ENCODE measurements at places on chromosomes 2 and 18.
A peak's percentile ranks its signal among the peaks of the same experiment; 100 is the strongest.

DNA sequence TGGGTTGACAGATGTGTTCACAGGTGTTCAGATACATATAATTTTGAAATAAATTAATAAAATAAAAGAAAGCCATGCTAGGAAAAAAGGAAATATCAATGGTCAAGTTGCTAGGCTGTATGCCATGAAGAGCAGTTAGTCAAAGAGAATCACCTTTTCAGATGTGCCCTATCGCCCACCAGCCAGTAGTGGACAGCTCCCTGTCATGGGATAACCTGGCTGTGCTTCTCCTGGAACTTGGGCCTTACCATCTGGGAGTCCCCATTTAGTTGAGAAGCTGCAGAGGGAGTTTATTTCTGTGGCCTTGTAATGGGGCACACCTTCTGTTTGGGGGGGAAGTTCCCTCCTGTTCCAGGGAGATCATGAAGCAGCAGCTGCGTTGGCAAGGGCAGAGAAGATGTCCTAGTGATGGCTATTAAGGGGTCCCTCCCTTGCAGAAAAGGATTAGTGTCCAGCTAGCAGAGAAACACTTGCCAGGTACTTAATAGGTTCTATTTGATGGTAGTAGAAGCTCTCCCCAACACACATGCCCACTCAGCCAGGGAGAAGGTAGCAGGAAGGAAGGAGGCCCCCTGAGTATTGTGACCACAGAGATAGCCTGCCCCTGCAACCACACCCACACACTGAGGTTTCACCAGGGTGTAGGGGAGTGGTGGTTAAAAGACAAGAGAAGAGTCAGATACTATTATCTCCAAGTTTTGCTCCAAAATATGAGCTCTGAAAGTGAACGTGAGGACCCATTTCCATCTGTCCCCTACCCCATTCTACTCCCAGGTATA, 117.7 kb downstream of the B3GNT2 start:
- DNase-seq = peak; percentile 15

GRCh38 chr2:219182331-219183150, 4.5 kb downstream of the RETREG2 start:
- DNase-seq = no peak

DNA sequence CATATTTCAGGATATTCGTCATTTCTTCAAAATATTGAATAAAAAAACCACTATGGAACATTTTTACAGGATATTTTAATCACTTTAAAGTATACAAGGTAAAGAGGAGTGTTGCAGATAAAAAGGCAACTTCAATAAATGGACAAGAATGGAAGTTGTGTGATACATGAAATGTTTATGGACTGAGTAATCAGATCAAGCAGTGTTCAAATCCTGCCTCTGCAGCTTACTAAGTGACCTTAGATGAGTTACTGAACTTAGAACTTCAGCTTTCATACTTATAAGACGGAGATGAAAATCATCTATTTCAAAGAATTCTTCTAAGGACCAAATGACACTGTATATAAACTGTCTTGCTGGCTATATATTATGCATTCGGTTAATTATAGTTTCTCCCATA, 87.2 kb downstream of the LNPK start:
- DNase-seq = no peak

GRCh38 chr2:39497082-39497801, 60.2 kb upstream of the MAP4K3 start:
- DNase-seq = no peak

GRCh38 chr18:26456070-26456491, 92.3 kb downstream of the KCTD1 start:
- no peak for DNase-seq

- no peak for DNase-seq
Observed at GRCh38 chr18:71028285-71028762, 739.5 kb downstream of the SOCS6 start.

GRCh38 chr2:86477349-86477748, 36.2 kb downstream of the KDM3A start:
- DNase-seq = no peak

DNA sequence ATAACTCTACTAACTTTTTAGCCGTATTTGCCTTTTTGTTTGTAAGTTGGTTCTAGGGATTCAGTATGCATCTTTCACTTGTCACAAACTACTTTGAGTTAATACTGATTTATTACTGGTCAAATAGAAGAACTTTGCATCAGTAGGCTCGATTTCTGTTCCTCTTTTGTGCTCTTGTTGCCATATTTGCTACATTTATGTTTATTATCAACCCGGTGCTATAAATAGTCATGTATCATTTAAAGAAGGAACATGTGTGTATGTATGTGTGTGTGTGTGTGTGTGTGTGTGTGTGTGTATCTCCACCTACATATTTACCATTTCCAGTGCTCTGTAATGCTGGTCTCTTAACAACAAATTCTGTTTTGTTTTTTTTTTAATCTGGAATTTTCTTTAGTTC, 79.6 kb upstream of the B3GNT7 start:
- no peak for DNase-seq

GRCh38 chr2:235555371-235555770, 61.5 kb downstream of the AGAP1 start:
- no peak for DNase-seq

DNA sequence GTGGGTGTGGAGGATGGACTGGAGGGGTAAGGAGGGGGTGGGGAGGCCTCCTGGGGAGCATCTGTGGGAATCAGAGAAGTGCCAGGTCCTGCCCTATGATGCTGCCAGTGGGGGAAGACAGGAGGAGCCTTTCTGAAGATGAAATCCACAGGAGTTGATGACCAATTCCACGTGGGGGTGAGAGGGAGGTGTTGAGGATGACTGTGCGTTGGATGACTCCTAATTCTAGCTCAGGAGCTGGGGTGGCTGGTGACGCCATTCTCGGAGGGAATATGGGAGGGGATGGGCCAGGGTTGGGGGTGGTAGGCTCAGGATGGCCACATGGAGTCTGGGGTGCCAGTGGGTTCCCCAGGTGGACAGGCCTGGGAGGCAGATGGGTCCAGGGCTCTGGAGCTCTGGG, 32.3 kb downstream of the EMX1 start:
- no peak for DNase-seq

DNA sequence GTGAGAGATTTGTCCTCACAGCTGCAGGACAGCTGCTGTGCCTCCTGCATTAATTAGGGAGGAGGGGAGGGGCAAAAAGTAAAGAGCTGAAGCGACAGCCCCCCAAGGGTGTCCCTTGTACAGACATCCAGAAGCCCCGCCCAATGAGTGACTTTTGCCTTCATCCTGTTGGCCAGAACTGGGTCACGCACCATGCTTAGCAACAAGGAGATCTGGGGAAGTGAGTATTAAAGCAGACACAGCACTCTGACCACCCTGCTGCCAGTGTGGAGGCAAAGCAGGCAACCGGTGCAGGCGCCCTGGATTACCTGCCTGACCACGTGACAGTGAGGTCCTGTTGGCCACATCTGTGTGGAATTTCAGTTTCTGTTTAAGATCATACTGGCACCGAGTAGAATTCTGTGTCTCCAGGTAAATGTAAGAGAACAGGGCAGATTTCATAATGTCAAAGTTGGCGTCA, 21.5 kb upstream of the BIN1 start:
- no peak for DNase-seq

- DNase-seq = no peak
Observed at GRCh38 chr18:63001861-63002260, 286.5 kb downstream of the PHLPP1 start.

DNA sequence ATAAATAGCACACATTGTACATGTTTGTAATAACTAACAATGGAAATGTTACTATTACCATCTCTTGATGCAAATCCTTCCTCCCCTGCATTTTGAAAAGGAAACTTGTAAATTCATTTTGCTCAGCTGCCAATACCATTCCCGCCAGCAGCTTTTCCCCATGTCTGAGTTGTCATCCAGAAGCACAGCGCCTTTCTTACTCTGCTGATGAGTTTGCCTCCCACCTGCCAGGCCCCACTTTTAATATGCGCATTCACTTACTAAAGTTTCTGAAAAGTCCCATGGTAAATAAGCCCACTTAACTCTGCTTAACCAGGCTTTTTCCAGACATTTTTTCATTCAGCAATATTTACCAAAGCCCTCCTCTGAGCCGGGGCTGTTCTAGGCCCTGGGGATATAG, 3.9 kb downstream of the CHST10 start:
- no peak for DNase-seq

DNA sequence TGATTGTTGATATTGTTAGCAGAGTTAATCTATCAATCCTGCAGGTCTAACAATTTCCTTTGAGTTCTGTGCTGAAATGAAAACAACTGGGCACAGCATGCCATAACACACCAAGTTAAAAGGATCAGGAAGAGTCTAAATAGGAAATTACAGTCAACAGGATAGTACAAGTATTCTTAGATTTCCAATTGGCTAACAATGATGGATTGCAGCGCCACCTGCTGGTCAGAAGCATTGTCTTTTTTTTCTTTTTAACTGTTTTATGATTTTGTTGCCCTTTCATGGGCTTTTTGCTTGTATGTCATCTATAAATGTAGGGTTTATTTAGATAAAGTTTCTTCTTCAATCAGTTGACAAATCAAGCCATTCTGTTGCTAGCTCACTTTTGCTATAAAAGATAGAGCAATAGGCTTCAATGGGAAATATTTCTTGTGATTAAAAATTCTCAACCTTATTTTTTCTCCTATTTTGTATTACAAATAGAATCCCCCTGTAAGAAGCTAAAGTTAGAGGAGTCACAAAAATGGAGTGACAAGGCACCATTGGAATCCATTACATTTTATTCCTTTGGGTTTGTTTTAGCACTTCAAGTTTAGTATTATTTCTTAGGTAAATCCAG, 40.8 kb upstream of the RPRM start:
- DNase-seq = no peak

GRCh38 chr2:223901854-223902253, 43.3 kb downstream of the WDFY1 start:
- no peak for DNase-seq

DNA sequence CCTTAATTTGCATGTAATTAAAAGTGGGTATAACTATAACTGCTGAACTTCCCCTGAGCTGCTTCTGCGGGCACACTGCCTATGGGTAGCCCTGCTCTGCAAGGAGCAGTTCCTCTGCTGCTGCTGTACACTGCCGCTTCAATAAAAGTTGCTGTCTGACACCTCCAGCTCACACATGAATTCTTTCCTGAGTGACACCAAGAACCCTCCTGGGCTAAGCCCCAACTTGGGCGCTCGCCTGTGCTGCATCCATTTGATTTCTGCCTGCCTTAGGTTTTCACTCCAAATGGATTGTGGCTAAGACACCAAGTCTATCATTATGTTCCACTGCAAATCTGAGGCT, 215.7 kb downstream of the ANAPC1 start:
- DNase-seq = no peak

DNA sequence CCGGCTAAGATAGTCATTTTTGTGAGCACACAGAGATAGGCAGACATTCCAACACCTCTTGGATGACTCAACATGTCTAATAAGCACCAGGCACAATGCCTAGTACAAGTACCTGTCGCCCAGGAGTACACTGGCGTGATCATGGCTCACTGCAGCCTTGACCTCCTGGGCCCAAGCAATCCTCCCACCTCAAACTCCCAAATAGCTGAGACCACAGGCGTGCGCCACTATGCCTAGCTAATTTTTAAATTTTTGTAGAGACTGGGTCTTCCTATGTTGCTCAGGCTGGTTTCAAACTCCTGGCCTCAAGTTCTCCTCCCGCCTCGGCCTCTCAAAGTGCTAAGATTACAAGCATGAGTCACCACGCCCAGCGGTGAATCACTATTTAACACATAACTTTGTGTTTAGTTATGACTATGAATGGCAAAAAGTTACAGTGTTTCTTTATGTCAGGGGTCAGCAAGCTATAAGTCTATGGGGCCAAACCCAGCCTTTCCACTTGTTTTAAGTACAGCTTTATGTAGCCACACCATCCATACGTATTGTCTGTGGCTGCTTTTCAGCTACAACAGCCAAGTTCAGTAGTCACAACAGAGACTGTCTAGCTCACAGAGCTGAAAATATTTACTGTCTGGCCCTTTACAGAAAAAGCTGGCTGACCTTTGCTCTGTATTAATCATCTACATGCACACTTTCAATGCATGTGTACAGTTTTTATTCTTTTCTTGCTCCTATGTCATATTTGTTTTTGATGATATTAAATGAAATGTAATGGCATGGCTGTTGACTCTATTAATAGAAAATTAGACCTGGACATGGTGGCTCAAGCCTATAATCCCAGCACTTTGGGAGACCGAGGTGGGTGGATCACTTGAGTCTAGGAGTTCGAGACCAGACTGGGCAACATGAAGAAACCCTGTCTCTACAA, 18.7 kb downstream of the ORC2 start:
- no peak for DNase-seq

DNA sequence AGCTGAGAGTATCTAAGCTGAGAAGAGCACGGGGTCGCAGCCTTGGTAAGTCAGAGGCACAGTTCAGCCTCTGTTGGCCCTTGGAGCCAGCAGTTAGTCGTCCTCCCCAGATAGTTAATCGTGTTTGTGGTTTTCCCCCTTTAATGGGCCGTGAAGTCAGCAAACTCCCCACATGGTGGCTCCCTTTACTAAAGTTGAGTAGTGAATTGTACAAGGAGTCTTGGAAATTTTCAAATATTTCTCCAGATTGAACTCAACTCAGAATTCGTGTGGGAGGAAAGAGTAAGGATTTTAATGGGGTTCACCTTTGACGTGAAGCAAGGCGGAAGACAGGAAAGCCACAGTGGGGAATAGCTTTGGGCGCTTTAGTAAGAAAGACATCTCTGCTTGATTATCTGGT, 2.4 kb upstream of the ADCYAP1 start:
- no peak for DNase-seq

- DNase-seq = no peak
Observed at GRCh38 chr2:75099521-75099922, 99.8 kb downstream of the TACR1 start.

- DNase-seq = no peak
Observed at GRCh38 chr2:46091961-46092667, 205.1 kb upstream of the EPAS1 start.

- no peak for DNase-seq
Observed at GRCh38 chr2:85998071-85998991, 107.4 kb downstream of the POLR1A start.
